ENCODE measurements at places on chromosomes 5 and 9. TPM values are rescaled to one million over a fixed set of nuclear protein-coding genes. Genes with fewer than 3 reads are reported as not detected.

Gene ZNF300
- 10.5 TPM for total RNA-seq

- DNase-seq = no peak
- peak overlapping the region; percentile 82 for H3K4me3 ChIP-seq
- H3K27me3 ChIP-seq = no peaks in the 10 kb centered on the region
These were observed 1.4 kb upstream of the SPTAN1 start for GRCh38 chr9:128550770-128551656.

- DNase-seq = no peak
- no peaks in the 10 kb centered on the region for H3K27me3 ChIP-seq
- no peaks in the 10 kb centered on the region for H3K36me3 ChIP-seq
These were observed 57.3 kb downstream of the CYFIP2 start for GRCh38 chr5:157323107-157323706.

DNA sequence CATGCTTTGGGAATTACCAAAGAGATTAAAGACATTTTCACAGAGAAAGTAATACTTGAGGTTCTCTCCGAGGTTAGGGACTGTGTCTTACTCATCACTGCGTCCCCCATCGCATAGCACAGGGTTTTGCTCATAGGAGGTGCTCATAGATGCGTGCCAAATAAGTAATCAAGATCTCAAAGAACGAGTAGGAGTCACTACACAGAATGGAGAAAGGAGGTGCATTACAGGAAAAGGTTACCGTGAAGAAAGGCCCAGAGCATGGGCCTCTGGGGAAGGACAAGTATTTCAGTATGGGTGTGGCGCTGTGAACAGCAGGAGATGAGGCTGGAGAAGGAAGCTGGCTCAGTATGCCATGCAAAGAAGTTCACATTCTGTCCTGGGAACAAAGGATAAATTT lies 182.4 kb downstream of the ACTL7B start:
- H3K36me3 ChIP-seq = no peaks in the 10 kb centered on the region
- no peak for DNase-seq
- H3K27ac ChIP-seq = no peak overlapping the region
- no peak overlapping the region for H3K4me3 ChIP-seq
- no peaks in the 10 kb centered on the region for H3K27me3 ChIP-seq

- no peak overlapping the region for H3K27ac ChIP-seq
These were observed 78.8 kb upstream of the MAST4 start for GRCh38 chr5:66517351-66517750.

Measured in tibial nerve (tissue), 4 donors.